Stimulated activated CD4-positive, alpha-beta T cell treated with anti-CD3 and anti-CD28 coated beads, Interleukin-2, amount 100 ng/mL, for 4 hours (primary cell): ENCODE measurements at places on chromosomes 7 and 10.

DNA sequence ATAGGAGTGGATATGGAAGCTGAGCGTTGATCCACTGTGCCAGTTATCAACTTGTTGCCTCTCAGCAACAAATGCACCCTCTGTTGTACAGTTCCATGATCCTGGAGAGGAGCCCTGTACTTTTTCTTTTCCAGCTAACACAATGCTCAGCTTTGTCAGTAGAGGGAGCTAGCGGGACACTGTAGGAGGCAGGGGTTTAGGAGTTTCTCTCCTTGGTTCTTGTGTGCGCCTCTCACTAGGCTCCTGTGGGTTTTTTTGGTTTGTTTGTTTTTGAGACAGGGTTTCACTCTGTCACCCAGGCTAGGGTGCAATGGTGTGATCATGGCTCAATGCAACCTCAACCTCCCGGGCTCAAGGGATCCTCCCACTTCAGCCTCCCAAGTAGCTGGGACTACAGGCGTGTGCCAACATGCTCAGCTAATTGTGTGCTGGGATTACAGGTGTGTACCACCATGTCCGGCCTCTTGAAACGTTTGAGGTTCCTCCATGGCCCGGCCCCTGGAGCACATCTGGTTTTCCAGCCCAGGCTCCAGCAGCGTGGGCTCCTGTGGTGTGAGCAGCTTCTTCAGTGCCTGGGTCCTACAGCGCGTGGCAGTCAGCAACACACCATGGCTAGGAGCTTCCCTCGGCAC, 12.0 kb upstream of the MARVELD1 start:
- DNase-seq, result peak; percentile 29

- DNase-seq, result no peak
Measured at GRCh38 chr10:32951111-32951510, 6.9 kb downstream of the ITGB1 start.

DNA sequence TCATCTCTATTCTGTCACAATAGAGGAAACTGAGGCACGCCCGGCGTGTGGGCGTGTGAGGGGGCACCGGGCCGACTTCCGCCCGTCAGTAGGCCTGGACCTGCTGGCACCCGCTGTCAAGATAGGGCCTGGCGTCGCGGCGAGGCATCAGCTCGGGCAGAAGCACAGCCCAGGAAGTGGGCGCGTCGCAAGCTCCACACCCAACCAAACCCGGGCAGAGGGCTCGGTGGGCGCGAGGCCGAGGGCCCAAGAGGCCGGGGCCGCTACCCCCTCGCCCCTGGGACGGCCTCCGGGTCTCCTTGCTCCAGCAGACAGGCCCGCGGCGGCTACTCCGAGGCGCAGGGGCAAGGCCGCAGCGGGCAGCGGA, 91.2 kb downstream of the SPAG6 start:
- peak; percentile 16 for DNase-seq

- DNase-seq, result no peak
Measured at GRCh38 chr7:107785926-107786325, 17.1 kb downstream of the SLC26A3 start.

GRCh38 chr10:80472234-80473095, 18.4 kb downstream of the TSPAN14 start:
- no peak for DNase-seq

GRCh38 chr10:35784751-35785150, 142.7 kb upstream of the FZD8 start:
- DNase-seq, result no peak

DNA sequence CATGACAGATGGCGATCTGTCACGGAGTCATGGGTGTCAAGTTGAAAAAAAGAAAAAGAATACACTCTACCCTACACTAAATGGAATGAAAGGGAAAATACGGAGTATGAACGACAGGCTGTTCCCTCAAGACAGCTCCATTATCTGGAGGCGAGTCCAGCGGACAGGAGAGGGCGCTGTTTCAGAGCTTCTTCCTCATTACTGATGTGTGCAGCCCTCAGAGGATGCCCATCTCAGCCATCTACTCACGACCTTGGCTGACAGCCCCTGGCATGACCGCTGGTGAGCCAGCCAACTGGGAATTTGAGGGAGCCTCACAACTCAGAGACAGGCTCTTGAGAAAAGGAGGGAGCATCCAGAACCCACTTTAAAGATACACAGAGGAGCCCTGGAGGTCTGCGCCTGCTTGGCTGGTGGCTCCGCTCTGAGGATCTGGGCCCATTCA, 49.6 kb upstream of the SMNDC1 start:
- peak; percentile 68 for DNase-seq

- DNase-seq, result no peak
Measured at GRCh38 chr10:72336259-72337038, 18.3 kb downstream of the DNAJB12 start.

DNA sequence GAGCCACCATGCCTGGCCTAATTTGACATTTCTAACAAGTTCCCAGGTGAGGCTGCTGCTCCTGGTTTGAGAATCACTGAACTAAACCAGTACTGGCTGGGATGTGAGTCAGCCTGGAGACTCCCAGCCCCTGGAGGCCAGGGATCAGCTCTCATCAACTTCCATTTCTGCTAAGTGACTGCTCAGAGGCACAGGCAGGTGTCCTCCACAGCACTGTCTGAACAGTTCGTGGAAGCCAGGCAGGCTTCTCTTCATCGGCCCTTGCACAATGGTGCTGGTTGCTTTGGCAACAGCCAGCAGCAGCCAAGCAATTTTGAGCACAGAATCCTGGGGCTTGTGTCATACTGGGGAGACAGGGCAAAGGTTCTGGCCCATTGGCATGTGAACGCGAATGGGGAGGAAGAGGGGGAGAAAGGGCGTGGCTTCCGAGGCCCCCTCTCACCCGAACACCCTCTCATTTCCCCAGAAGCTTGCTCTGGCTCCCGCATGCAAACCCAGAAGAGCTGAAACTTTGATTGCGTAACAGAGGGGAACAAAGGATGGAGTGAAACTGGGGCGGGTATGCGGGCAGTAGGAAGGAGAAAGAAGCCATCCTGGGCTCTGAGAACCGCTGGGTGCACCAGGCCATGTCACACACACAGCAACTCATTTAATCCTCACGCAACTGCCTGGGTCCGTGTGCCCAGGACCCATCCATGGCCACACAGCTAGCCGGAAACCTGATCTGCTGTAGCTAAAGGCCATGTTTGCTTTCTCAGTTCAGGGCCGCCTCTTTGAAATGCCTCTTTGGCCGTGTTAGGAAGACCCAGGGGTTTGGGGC, 9.0 kb upstream of the POR start:
- no peak for DNase-seq

DNA sequence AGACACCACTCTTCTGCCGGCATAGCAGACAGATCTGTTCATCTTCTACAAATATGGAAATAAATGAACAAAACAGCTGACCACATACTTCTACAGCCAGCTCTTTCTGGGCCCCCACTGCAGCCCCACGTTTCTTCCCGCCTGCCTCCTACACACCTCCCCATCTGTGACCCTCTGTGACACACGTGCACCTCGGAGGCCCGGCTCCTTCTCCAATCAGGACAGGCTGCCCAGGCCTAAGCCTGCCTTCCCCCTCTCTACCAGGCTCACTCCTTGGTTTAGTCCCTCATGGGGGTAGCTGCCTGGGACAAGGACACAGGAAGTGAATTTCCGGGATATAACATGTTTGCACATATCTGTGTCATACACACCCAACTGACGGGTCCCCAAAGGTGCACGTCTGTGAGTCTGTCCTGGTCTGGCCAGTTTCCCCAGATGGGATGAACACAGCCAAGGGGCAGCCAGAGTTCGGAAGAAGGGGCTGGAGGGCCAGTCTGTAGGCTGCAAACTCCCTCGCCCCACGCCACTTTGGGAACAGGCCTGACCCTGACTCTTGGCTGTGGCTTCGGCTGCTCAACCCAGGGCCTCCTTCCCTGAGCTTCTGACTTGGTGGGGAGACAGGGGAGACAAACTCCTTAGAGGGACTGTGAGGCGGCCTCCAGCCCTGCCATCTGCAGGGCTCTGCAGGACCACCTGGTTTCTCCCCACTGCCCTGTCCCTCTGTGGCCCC, 30.3 kb downstream of the PITRM1 start:
- DNase-seq, result no peak

DNA sequence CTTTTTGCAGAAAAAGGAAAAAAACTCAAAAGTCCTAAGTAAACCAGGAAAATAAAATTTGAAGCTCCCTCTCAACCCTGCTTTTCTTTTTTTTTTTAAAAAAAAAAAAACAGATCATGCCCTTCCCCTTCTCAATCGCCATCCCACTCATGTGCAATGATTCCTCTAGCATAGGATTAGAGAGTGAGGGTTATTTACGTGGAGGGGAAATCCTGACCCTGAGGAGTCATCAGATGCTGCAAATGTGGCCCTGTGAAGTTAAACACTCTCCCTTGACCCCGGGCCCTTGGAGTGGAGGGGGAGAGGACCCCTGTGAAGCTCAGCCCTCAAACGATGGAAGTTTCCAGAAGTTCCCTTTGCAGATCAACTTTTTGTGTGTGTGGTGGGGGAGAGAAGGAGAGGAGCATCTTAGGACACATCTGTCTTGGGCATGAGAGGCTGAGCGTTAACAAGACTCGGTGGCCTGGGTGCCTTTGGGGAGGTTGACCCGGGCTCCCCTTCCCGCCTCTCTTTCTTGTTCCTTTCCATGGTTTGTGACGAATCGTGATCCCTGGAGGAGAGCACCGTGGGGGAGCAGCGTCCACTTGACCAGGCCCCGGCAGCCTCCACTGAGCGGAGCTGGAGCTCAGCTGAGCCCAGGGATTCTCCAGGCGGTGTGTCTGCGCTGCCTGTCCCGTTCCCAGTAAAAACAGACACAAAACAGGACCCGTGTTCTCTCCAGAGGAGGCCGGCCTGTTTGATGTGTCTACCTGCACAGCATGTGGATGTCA, 1.5 kb upstream of the SHH start:
- no peak for DNase-seq

DNA sequence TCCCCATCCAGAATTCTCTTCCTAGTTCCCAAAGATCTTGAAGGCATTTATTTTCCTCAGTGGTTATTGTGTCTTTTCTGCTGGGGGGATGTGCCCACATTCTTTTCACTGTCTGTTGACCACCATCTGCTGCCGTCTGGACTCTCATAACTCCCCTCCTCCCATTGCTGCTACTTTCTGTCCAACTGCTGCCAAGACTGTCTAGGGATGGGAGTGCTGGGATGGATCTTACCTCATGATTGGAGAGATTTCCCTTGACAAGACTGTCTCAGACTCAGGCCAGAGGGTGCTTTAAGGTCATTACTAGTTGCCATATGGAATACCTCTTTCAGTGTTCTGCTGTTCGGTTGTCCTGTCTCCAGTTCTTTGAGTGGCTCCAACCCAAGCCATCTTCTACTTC, 141.6 kb downstream of the C1GALT1 start:
- no peak for DNase-seq

DNA sequence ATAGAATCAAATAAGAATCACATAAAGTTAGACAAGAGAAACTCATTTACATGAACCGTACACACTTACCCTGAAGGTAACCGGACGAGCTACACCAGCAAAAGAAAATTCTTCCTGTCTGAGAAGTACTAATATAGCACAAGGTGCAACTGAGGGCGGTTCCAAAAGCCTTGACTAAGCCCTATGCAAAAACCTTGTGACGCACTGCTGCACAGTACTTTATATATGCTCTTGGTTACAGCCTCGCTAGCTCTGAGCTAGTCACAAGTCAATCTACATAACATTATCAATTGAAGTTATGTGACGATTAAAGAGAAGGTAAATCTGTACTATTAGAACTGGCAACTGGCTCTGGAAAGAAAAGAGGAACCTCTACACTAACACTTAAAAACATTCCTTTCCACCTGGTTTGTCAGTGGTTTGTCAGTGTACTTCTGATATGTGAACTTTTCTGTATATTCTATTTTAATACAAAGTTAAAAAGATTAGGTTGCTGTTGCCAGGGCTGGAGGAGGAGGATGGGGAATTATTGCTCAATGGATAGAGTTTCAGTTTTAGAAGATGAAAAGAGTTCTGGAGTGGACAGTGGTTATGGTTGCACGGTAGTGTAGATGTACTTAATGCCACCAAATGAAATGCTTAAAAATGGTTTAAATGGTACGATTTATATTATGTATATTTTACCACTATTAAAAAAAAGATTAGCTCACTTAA, 21.6 kb downstream of the NT5C3A start:
- peak; percentile 66 for DNase-seq

- no peak for DNase-seq
Measured at GRCh38 chr10:72245949-72246525, 27.7 kb upstream of the DDIT4 start.

DNA sequence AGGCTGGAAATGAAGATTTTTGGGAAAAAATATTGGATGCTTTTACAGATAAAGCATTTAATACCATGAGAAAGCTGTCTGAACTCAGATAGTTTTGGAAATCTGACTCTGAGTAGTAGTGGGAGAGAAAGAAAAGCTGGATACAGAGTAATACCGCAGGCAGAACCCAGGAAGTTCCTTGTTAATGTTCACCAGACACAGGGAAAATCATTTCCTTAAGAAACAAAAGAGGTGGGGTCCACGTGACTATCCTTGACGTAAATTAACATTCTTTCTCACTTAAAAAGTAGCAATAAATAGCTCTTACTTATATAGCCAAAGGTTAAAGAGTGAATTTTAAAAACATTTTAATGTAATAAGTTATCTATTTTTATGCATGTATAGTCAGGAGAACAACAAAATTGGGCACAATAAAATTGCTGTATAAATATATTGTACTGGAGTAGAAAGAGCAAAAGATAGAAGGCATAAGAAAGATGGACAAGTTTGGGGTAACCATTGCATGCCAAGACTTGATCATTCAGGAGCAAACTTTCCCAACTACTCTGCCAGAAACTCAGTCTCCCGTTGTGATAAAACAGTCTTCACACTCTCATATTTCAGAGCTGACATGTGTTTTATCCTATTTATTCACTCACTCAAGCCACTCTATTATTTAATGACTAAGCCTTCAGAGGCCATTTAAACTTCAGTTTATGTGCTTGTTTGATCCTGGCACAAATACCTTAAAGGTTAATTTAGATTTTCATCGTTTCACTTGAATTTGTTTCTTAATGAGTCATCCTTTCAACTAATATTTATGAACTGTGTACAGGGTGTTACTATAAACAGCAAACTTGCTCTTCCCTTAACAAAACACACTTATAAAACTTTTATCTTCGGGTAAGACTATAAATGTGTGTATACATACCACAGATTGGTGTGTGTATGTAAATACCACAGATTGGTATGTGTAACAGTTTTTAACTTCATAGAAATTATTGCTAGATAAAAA, 143.1 kb downstream of the GNAI1 start:
- no peak for DNase-seq

- DNase-seq, result no peak
Measured at GRCh38 chr7:1679326-1679965, 9.4 kb downstream of the ELFN1 start.

DNA sequence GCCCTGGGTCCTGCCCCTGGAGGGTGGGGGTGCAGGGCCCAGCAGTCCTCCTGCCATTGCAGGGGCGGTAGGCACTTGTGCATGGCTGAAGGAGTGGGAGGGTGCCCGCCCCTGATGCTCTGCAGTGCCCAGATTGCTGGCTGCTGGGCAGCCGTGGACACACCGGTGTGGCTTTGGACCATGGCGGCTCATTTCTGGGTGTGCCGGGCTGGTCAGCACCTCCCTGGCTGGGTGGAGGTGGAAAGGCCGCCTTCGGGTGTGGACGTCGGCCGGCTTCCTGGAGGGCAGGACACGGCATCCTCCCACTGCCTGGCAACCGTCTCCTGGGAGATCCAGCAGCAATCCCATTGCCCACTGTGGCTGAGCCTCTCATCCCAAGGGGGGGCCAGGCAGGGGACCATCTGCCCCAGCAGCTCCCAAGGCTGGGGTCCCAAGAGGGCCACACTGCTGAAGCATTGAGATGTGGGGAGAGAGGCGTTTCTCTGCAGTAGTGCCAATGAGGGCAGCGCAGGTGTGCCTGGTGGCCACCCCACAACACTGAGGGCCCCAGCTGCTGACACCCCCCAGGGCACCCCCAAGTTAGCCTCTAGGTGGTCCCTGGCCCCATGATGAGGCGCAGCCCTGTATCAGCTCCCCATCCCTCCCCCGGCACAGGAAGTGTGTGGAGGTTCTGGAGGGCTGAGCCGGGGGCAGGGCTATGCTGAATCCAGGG, 12.9 kb downstream of the TTYH3 start:
- DNase-seq, result no peak
